ENCODE measurements at places on chromosomes 6 and 20.

GRCh38 chr6:157768304-157768703, 54.7 kb upstream of the SNX9 start:
- DNase-seq, result no peak

- DNase-seq, result no peak
These were observed 35.8 kb downstream of the GRIK2 start for GRCh38 chr6:101429270-101429669.

GRCh38 chr20:58213716-58214115, 14.7 kb downstream of the ANKRD60 start:
- DNase-seq, result no peak

GRCh38 chr20:19083136-19083621, 129.3 kb upstream of the SLC24A3 start:
- no peak for DNase-seq

DNA sequence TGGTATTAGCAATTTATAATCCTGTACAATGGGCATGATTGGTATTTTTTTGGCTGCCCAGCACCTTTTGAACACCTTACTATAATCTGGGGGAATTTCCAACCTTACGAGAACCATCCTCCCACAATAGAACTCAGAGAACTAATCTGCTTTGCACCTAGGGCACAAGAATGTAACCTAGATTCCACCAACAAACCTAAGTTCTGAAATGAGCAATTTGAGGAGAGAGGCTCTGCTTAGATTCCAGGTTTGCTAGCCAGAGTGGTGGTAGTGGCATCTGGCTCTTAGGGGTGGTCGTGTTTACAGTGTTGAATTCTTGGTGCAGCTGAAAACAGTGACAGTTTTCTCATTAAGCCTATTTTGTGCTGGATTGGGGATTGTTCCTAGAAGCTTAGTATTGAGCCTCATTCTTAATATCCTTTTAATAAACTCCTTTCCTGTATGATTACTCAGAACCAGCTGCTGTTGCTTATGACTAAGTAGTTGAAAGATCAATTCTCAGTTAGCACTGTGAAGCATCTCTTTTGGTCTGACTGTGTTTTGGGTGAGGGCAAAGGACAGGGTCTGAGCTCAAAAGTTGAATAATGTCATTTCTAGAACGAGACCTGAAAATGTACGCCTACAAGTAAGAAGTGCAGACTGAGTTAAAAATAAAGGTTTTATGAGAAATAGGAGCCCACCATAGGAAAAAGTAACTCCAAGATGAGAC, 385.6 kb downstream of the CDKAL1 start:
- no peak for DNase-seq

GRCh38 chr6:170098428-170099170, 192.3 kb downstream of the DLL1 start:
- DNase-seq, result peak; percentile 6

- DNase-seq, result no peak
These were observed 59.3 kb upstream of the MYL9 start for GRCh38 chr20:36482044-36482473.

DNA sequence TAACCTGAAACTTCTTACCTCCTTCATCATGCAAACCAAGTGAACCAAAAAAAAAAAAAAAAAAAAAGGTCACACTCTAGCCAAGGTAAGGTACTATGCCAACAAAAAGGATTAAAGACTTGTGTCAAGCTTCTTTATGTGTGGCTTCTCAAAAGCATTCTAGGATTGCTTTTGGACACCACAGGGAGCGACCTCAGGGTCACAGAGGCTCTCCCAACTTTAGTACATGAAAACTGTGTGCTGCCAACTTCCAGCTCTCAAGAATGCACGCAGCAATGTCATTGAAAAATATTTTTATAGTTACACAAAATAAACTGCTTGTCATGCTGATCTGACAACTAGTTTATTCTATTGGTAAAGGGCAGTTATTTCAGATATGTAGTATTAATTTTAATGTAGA, 243.8 kb downstream of the PLCB1 start:
- no peak for DNase-seq

GRCh38 chr20:48745330-48745729, 82.5 kb downstream of the PREX1 start:
- no peak for DNase-seq

GRCh38 chr6:27419363-27419762, 30.8 kb downstream of the ZNF391 start:
- no peak for DNase-seq

DNA sequence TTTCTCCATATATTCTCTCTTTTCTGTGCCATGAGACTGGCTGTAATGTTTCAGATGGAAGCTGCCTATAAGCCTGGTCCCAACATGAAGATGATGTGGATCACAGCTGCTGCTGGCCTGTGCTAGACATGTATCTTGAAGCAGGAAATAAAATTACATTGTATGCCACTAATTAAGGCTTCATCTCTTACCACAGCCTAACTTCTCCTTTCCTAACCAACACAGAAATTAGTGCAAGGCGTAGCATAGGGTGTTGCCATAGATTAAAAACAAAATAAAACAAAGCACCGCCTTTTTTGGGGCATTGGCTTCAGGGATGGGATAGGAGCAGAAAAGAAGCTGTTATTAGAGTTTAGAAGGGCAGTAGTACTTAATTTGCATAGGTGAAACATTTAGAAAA, 4.7 kb upstream of the SLC17A4 start:
- DNase-seq, result no peak

- peak; percentile 39 for DNase-seq
These were observed 64.9 kb downstream of the RREB1 start for GRCh38 chr6:7172649-7173048.

- peak; percentile 55 for DNase-seq
These were observed 21.9 kb upstream of the CHMP4B start for GRCh38 chr20:33789109-33789857.

DNA sequence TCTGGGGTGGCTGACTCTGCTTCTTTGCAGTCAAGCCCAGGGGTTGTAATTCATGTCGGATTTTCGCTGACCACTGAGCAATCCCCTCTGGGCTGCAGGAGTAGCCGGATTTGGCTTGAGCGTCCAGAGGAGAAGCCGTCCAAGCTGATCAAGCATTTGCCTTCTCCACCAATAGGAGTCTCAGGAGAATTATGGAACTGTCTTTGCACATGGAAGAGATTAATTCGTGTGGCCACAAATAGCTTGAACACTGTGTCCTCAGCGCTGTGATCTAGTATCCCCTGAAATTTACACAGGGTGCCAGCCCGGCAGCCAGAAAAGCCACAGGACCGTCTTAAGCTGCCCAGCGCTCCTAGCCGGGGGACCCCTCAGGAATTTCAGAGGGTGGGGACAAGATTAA, 37.1 kb downstream of the EYA2 start:
- DNase-seq, result peak; percentile 44

DNA sequence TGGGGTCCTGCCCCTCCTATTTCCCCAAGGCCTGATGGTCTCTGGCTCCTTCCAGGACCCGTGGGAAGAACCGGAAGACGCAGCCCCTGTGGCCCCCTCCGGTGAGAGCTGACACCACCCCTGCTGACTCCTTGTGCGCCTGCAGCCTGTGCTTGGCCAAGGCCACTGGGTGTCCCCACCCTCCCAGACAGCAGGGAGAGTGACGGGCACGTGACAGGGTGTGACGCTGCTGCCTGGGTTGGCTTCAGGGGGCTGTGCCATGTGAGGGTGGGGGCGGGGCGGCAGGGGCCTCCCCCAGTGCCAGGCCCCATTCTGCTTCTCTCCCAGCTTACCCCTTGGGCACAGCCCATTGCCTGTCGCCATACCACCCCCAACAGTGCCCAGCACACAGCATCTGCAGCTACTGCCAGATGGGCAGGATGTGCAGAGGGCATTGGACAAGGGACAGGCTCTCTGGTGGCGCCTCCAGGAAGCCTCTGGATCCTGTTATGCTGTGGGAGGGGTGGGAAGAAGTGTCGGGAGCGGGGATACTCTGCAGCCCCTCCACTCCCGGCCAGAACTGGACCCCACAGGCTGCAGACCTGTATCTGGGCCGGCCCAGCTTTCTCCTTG, 2.9 kb downstream of the BIRC7 start:
- no peak for DNase-seq

DNA sequence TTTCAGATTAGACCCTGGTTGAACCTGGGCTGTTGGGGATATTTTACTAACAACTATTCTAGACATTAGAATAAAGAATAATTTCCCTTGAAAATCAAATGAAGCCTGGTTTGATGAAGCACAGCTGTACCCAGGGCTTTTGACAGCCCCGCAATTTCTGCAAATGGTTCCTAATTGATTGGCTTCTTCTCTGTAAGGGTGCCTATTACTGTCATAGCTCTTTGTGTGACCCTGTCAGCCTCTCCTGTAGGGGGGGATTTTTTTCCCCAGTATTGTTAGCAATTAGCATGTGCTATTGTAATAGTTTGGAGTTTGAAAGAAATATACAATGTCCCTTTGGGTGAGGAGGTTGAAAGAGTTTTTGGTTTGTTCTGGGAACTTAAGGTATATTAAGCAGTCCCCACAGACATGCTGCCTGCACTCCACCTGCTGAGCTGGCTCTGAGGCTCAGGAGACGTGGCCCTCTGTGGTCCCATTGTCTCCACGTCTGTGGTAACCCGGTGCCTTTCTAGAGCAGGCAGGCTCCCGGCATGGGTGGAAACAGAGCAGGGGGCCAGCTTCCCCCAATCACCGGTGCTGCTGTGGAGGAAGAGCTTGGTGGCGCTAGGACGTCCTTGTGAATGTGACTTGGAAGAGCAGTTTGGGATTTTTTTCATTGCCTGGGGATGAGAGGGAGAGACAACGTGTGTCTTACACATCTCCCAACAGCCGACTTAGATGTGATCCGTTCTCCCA, 47.3 kb upstream of the CLDN20 start:
- DNase-seq, result no peak

DNA sequence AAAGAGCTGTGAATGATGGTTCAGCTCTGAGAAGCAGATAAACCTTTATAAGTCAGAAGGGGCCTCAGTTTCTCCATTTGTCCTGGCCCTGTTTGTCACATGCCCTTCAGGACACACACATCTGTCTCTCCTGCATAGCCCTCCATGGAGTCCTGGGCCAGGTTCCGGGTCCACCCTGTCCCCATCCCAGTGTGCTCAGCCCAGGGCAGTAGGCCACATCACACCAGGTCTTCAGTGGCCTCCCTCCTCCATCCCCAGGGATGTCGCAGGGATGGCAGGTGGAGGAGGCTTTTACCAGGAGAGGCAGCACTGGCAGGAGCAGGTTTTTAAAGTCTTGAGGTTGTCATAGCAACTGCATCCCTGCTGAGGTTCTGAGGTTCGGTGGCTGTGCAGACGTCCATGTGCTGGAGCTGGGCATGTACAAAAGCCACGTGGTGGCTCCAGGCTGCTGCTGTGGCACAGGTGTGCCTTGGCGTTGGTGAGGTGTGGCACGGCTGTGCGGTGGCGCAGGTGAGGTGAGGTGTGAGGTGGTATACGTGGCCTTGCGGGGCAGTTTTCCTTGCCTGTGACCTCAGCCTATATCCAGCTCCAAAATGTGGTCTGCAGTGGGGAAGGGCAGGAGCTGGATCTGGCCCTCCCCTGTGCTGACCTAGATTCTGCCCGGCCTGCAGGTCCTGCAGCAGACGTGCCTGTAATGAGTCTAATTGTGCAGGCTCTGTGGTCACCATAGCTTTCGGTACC, 8.0 kb upstream of the NPBWR2 start:
- DNase-seq, result peak; percentile 12

DNA sequence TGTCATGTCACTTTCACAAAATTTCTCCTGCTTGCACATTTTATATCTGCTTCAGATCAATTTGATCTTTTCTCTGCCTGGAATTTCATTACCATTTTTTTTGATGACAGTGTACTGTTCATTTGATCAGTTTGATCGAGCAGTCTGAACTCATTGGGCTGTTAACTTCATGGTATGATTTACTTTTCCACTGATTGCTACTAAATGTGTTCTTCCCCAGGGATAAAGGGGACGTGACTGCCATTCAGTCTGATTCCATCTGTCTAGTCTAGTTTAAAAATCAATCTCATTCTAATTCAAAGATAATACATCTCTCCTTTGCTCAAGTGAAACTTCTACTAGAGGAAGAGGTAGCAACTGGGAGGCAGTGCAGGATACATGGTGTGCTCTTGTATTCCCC, 21.1 kb downstream of the LAMP5 start:
- no peak for DNase-seq

- DNase-seq, result no peak
These were observed 85.6 kb downstream of the QKI start for GRCh38 chr6:163500105-163500504.

DNA sequence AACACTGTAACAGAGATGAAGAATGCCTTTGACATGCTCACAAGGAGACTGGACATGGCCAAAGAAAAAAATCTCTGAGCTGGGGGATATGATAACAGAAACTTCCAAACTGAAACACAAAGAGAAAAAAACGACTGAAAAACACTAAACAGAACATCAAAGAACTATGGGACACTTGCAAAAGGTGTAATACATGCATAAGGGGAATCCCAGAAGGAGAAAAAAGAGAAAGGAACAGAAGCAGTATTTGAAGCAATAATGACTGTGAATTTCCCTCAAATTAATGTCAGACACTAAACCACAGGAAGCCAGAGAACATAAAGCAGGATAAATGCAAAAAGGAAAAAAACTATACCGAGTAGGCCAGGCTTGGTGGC, 117.4 kb upstream of the ARID1B start:
- no peak for DNase-seq

DNA sequence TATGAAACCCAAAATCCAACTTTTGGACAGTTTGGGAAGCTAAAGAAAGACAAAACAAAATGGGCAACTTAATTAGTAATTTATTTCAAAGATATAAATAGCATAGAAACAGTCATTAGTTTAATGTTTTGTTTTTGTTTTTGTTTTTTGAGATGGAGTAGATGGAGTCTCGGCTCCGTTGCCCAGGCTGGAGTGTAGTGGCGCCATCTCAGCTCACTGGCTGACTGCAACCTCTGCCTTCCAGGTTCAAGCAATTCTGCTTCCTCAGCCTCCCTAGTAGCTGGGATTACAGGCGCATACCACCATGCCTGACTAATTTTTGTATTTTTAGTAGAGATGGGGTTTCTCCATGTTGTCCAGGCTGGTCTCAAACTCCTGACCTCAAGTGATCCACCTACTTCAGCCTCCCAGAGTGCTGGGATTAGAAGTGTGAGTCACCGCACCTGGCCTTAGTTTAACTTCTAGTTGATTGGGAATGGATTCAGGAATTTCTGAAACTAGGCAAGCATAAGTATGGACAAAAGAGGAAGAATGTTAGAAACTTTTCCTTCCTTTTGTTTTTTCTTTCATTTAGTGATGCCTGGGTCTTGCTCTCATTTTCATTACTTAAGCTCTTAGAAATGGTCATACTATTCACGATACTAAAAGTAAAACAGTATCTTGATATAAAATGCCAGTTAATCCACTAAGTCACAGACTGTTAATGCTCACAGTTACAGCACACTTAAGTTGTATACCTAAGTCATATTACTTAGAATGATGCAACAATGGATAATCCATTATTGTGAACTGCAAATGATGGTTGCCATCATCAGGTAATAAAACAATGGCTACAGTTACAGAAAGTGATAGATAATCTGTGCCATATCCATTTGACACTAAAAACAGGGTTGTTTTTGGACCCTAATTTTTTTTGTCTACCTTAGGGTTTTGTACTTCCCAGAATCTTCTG, 8.2 kb downstream of the SENP6 start:
- DNase-seq, result no peak

All from right hindlimb (tissue), 1 donor.